Stimulated activated CD8-positive, alpha-beta memory T cell treated with anti-CD3 and anti-CD28 coated beads, Interleukin-4, amount 100 ng/mL, for 24 hours (primary cell): ENCODE measurements at places on chromosomes 16 and 17.

DNA sequence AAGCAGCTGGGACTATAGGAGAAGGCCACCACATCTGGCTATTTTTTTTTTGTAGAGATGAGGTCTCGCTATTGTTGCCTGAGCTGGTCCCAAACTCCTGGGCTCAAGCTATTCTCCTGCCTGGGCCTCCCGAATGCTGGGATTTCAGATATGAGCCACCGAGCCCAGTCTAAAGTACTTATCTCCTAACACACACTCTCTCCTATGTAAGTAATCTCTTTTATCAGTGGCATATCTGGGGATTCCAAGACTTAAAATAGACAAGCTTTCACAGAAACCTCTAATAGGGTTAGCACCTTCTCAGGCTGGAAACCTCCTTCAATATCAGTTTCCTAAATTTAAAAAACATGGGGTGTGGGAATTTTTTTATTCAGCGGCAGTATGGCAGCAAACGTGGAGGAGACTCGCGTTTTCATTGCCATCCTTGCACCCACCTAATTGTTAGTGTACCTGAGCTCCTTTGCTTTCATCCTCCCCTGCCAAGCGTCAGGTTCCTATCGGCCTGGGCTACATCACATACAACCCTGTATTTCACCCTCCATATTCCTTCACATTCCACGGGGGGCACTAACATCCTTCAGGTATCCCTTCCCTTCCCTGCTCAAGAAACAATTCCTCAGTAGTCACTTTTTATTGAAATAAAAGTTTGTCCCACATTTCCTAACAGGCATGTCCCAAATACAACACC is 1.1 kb downstream of the EZH1 start:
- DNase-seq = no peak

DNA sequence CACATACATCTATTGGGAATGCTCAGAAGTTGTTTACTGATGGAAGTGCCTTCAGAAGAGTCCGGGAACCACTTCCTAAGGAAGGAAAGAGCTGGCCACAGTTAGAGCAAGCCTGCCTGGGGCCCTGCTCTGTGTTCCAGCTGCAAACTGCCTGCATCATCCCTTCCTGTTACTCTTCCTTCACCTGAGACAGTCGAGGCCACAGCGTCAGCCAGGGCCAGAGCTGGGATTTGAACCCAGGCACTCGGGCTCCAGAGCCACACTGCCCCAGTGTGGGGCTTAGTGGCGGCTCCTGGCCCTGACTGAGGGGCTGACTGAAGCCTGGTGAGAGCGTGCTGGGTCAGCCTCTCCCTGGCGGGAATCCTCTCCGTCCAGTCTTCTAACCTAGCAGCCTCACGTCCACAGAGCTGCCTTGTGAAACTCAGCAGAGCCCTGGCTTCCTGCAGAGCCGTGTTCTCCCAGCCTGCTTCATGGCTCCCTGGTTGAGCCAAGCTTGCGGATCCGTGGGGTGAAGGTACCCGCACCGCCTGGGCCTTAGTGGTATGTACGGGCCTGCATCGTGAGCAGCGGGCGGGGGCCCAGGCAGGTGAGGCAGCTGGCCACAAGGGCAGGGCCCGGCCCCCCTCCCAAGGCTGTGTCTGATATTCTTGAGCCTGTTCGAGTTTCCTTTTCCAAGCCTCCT is 4.6 kb upstream of the C17orf99 start:
- no peak for DNase-seq

DNA sequence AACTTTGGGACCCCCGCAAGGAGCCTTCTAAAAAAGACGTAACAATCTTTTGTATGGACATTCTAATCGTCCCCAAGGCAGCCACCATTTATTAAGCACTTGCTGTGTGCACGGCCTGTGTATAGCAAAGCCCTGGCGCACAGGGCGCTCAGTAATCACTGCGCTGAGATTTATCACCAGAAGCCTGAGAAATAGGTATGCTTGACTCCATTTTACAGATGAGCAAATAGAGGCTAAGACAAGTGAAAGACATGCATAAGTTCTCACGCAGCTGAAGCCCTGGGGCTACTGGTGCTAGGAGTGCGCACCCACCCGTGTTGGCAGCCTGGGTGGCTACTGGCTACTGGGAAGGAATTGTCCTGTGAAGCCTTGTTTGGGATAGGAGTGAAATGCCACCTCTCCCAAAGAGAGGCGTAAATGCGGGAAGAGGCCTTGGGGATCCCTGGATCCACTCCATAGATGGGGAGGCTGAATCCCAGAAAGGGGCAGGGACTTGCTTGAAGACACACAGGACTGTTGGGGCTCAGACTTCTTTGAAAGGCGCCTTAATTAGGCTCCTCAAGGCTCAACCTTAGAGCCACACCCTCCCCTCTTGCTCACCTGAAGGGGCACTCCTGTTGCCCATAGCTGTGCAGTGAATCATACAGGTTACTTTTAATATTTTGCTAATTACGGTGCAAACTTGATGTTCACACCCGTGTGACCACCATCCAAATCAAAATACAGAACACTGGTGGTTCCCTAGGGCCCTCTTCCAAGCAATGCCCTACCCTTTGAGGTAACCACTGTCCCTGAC is 634 bp upstream of the NATD1 start:
- DNase-seq = no peak

DNA sequence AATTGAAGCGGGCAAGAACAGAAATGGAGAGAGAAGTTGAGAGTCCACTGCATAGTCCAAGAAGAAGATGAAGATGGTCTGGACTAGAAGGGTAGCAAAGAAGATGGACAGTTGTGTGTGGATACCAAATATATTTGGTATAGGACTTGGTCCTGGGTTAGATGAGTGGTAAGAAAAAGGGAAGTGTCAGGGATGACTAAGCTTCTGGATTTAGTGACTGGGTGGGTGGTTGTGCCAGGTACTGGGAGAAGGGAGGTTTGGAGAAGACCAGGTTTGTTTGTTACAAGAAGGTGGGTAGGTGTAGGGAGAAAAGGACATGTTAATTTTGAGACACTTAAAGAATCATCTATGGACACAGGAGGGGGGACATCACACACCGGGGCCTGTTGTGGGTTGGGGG is 5.4 kb downstream of the VMP1 start:
- DNase-seq = no peak

DNA sequence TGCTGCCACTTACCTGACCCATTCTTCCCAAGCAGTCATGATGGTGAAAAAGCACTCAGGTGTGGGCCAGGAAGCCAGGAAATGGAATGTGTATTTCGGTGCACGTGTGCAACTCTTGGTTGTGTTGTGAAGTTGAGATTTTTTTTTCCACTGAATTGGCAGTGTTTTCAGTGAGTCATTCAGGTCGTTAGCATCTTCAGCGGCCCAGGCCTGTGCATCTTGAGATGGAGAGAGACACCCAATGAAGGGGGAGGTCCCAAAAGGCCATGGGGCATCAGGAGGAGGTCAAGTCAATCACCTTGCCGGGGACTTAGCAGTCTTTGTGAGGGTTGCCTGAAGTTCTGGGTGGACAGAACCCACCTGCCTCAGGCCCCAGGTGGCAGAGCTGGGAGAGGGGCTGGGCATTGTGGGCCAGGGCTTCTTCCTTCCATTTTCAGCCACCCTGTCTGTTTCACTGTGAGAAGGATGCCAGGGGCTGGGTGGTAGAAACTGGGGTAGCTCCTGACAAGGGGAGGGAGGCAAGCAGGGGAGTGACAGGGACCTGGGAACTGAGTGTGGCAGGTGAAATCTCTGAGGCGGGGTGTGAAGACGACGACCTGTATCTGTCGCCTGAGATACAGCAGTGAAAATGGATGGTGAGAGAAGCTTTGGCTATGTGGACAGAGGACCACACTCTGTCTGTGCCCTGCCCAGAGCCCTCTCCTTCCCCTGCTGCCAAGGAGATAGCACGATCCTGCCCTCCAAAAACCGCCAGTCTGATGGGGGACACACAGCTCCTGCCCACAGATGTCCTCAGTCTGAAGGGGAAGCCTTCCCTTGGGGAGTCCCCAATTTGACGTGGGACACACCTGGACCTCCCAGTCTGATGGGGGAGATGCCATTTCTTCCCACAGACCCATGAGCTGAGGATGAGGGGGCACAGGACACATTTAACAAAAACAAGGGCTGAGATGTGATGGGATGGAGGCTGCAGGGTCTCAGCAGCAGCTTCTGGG is 11.9 kb downstream of the TBKBP1 start:
- DNase-seq = no peak

DNA sequence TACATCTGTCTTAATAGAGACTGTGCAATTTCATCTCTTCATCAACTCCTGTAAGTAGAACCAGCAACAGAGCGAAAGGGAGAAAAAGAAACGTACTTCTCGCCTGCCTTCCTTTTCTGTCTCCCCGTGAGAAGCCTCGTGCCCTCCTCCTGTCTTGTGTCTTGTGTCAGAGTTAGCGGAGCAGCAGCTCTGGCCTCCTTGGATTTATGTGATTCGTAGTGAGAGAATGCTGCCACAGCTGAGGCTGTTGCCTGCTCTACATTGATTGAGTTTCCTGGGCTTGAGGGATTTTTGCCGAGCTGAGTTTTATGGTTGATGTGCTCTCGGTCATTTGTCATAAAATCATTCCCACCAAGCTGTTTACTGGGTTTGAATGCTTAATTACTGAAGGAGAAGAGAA is 579.1 kb upstream of the RBFOX1 start:
- no peak for DNase-seq

DNA sequence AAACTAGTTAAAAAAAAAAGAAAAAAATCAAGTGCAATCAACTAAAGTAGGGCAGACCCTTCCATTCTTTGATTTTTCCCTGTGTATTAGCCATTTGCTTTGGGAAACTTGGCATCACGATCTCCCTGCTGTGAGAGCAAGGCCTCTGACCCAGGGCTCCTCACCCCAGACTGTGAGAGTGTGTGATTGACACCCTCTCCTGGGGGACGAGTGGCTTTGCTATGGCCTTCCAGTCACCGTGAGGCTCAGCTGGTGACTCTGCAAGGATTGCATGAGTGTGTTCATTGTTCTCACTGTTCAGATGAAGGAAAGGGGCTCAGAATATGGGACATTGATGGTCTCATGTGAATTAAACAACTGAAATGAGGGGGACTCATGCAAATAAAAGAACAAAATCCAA is 69.0 kb upstream of the BCAR1 start:
- DNase-seq = no peak

- DNase-seq = no peak
These were observed 10.4 kb downstream of the ZNF652 start for GRCh38 chr17:49351572-49352140.

GRCh38 chr17:3865176-3865575 is 19.1 kb upstream of the NCBP3 start:
- DNase-seq = no peak

GRCh38 chr16:67426950-67427349 is 4.0 kb upstream of the HSD11B2 start:
- DNase-seq = no peak

DNA sequence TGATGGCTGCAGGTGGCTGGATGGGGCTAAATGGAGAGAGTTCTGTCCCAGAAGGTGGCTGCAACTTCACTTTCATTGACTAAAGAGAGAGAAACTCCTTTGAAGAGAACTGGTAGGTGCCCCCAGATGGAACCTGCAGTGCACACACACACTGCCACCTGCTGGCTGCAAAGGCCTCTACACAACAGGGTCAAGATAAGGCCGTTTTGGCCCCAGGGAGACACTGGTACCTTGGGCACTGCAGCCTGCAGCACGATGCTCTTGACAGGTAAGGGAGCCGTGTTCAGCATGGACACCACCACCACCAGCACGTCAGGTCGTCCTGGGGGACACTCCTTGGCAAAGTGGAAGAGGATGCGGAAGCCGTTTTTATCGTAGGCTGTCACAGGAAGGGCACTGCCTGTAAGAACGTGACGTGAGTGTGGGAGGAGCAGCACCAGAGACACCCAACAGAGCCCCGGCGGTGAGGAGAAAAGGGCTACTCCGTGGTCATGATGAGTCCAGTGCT is 22.7 kb downstream of the GGA3 start:
- no peak for DNase-seq

DNA sequence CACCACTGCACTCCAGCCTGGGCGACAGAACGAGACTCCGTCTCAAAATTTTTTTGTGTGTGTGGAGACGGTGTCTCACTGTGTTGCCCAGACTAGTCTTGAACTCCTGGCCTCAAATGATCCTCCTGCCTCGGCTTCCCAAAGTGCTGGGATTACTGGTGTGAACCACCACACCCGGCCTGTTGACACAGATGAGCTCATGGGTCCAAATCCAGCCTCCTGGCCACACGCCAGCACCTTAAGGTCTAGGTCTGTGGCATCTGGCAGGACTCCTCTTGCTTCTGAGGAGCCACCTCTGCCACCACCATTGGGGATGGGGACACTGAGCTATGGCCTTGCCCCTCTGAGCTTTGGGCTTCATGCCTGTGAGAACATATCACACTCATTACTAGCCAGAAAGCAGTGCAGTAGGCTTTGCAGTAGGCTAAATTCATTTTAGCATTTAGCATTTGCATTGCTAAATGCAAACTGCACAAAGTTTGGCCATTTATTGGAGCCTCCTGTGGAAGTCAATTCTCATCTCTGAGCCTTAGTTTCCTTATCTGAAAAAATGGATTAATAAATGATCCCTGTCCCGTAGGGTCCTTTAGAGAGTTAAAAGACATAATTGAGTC is 5.5 kb upstream of the CDIPT start:
- no peak for DNase-seq

GRCh38 chr17:1162116-1162855 is 17.5 kb downstream of the ABR start:
- no peak for DNase-seq

DNA sequence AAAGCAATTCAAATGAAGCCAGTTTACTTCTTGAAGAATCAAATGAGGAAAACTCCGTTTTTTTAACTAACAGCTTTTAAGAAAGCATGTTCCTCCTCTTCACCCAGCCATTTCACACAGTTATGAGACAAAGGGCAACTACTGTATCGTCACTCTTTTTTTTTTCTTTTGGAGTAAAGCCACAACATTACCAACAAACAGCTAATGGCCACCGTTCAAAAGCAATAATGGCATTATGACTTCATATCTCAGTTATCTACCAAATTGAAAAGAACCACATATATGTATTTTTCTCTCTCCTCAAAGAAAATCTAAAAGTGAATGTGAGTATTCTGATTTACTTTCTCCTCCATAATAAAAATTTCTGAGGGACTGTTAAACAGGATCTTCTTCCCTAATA is 14.5 kb downstream of the GRB2 start:
- no peak for DNase-seq

- DNase-seq = no peak
These were observed 42.4 kb upstream of the AKTIP start for GRCh38 chr16:53545433-53545832.
